ENCODE measurements at places on chromosomes 6 and 20. TPM values are rescaled to one million over a fixed set of nuclear protein-coding genes. Genes with fewer than 3 reads are reported as not detected.

DNA sequence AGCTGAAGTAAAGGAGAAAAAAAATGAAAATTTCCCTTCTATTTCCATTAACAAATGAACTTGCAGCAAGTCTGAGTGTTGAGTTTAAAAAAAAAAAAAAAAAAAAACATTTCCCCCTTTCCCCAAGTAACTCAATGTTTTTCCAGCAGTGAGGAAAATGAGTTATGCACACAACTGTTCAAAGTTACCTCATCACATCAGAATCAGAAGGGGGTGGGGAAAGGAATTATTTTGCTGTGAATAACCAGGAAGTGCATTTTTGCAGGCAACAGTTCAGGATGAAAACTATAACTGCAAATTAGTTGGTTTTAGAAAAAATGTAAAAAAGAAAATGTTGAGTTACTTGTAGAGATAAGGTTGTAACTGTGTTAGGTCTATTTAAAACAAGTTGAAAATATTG, 568.9 kb upstream of the CITED2 start:
- no peak for DNase-seq

GRCh38 chr20:59737816-59738215, 133.5 kb downstream of the PHACTR3 start:
- DNase-seq = no peak

DNA sequence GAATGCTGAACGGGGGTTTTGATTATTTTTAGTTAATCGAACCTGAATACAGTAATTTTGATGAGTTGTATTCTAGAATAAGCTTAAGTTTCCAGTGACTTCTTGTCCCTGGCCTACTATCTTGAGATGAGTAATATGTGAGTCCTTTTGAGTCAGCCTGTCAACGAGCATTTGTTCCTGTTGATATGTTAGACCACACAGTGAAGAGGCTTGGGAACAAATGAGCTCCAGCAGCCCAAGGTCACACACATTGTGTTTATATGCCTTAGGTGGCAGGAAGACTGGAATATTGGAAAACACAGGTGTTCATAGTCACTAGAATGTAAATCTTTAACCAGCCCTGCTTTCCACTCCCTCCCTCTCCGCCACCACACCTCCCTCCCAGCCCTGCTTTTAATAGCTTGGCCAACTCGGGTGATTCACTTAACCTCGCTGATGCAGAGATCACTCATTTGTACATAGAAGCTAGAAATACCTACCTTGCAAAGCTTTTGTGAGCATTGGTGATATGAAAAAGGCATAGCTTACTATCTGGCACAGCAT, 9.1 kb downstream of the SMPDL3A start:
- no peak for DNase-seq

DNA sequence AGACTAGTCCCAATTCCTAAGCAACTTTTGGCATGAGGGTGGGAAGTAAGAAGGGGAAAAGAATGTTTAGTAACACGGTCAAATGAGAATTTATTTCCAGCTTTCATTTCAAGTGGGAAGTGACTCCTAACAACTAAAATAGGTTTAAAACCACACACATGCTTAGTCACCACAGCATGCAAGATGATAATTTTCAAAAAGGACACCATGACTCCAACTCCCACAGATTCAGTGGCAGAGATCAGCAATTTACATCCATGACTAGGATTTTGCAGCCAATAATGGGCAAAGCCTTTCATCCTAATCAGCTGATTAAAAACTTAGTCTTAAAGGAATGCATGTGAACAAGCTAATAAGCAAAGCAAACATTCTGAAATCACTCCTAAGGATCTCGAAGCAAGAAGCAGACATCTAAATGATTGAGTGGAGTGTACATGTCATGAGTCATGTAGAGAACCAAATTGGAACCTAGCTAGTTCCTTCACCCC, 48.1 kb upstream of the GCLC start:
- DNase-seq = no peak

GRCh38 chr6:37580176-37580955, 80.7 kb upstream of the CCDC167 start:
- no peak for DNase-seq

DNA sequence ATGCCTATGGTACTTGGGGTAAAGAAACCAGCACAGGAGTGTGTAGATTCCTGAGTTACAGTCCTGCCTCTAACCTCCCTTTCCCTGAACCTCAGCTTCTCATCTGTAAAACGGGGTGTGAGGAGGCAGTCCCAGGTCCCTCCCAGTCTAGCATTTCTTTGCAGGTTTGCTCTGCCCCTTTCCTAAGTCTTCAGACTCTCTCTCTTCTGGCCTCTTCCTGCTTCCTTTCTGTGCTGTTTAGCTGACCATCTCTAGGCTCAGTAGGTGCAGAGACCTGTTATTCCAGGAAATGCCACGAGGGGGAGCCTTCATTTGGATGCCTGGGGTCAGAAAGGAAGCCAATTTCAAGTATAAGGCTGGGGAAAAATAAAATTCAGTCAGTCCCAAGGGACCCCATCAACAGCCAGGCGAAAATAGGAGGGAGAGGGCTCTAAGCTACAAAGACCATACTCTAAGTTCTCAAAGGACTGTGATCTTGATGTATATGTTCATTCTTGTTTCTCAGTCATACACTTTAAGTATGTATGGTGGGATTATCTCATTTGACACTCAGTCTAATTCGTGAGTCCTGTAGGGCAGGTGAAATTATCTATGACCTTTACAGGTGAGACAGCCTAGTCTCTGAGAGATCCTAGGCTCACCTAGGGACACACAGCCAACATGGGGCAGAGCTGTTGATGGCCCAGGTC, 89.1 kb downstream of the NCR2 start:
- DNase-seq = peak; percentile 67

GRCh38 chr6:158475344-158476302, 84.3 kb upstream of the TMEM181 start:
- DNase-seq = no peak

DNA sequence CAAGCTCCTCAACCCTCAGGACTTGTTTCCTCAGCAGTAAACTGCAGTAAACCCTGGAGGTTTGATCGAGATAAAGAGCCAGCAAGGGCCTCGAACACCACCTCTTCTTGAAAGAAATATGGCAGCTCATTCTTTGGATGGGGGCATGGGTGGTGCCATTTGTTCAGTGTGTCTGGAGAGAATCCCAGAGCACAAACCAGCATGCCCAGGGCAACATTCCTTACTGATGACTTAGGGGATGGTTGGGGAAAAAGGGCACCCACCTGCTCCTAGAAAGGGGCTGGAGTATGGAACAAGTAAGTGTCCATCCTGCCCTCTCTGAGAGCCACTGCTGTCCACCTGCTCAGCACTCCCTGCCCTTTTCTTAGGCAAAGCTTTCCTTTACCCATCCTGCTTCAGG, 31.3 kb upstream of the ZFAND3 start:
- no peak for DNase-seq

GRCh38 chr20:25052255-25053194, 5.4 kb downstream of the ACSS1 start:
- DNase-seq = no peak

- DNase-seq = no peak
Measured at GRCh38 chr20:11212272-11212671, 538.5 kb upstream of the JAG1 start.

DNA sequence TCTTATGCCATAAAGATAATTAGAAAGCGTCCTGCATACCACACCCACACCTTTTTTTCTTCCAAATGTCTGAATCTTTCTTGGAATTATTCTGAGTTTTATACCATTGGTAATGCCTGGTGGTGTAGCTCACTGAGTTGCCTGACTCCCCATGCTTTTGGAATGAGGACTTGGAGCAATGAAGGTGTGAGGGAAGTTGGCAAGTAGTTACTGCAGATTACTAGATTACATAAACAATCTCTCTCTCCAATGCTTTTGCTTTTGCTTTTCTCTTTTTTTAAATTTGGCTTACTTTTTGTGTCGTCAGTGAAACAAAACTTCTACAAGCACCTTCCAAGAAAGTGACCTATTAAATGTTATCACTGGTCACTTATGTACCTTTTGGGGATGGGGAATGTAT, 406.1 kb upstream of the SOX4 start:
- DNase-seq = no peak

GRCh38 chr20:62577490-62577836, 64.8 kb upstream of the SLCO4A1 start:
- no peak for DNase-seq

GRCh38 chr6:4322134-4322845, 186.9 kb upstream of the ECI2 start:
- no peak for DNase-seq

- DNase-seq = no peak
Measured at GRCh38 chr6:62707156-62707555, 421.1 kb upstream of the KHDRBS2 start.

GRCh38 chr6:14804785-14805210, 441.1 kb upstream of the JARID2 start:
- no peak for DNase-seq

DNA sequence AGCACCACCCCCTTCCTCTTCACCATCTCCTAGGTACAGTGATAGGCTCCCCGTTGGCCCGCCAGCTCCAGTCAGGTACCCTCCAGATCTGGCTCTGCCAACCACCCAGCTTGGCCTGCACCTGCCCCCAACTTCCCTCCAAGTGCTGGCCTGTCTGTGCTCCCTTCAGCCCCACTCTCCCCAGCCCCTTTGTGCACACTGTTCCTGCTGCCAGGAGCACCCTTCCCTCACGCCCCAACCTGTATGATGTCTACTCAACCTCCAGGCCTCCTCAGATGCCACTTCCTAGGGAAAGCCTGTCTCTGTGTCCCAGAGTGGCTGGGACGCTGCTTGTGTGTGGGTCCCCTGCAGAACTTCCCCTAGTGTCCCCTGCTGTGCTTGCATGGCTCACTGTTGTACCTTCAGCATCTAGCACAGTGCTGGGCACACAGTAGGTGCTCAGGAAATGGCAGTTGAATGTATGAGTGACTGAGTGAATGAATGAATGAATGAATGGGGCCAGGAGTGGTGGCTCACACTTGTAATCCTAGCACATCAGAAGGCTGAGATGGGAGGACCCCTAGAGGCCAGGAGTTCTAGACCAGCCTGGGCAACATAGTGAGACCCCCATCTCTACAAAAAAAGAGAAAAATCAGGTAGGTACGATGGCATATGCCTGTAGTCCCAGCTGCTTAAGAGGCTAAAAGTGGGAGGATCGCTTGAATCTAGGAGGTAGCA, 3.0 kb downstream of the ZBP1 start:
- DNase-seq = no peak

DNA sequence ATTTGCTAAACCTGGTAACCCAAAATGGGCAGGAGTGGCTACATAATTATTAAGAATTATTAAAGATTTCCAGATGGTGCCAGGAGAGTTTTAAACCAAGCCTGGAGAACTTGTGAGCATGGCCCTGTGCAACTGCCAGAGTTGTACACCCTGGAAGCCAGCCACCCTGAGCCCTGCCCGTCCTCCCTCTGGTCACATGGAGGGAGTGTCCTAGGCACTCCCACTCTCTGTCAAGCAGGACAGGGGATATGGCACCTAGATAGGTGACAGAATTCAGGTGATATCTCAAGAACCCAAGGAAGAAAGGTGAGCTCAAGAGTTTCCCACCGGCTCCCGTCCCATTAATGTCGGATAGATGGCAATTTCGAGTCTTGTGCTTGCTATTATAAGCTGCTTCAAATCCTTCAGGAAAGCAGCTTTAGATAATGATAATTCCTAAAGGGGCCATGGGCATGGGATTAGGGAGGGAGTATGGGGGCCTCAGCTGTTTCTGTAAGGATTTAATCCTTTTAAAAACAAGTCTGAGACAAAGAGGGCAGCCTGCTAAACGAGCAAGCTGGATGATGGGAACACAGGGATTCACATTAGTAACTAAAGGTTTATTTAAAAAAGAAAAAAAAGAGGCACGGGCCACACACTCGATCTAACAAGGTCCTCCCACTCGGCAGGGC, 169.1 kb downstream of the BMP7 start:
- no peak for DNase-seq

DNA sequence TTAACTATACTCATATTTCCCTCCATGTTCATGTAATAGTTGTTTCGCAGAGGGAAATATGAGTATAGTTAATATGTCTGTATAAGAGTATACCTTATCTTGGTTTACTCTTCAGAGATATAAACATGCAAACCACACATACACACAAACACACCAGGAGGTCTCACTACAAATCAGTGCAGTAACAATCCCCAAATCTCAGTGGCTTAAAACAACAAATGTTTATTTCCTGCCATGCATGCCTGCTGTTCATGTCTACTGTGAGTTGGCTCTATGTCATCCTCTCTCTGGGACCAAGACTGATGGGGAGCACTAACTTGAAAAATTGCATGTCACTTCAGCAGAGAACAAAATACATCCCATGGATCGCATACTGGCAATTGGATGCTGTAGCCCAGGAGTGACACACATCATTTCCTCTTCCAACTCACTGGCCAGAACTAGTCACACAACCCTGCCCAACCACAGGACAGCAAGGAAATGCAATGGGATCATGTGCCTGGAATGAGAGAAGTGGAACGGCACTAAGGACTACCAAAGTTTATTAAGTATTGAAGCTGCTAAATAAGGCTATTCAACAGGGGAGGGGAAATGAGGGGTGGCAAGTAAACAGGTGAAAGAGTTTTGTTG, 89.0 kb upstream of the DTNBP1 start:
- no peak for DNase-seq

- DNase-seq = no peak
Measured at GRCh38 chr6:114592506-114592905, 249.7 kb upstream of the HS3ST5 start.

DNA sequence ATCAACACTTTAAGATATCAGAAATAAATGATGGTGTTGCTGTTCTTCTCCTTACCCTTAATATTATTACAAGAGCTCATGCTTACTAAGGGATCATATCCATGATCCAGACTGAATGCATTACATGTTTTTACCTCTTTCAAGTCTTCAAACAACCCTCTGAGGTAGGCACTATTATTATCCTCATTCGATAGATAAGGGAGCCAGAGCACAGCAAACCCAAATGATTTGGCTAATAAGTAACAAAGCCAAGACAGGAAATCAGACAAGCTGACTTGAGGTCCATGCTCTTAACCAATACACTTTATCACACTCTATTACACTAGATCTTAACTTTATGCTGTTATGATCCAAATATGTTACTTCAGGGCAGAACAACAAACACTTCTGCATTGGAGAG, 145.9 kb downstream of the RALGAPA2 start:
- DNase-seq = no peak

- DNase-seq = no peak
Measured at GRCh38 chr6:140101818-140102217, 727.4 kb upstream of the CITED2 start.

GRCh38 chr6:146498309-146498708, 45.3 kb upstream of the RAB32 start:
- no peak for DNase-seq

Gene ATP9A
- 19.6 TPM for total RNA-seq

Gene KCNB1
- 0.08 TPM for total RNA-seq

Gene B3GALT4
- 5.6 TPM for total RNA-seq

Gene MKKS
- total RNA-seq = 6.7 TPM

Gene DUSP22
- 22.0 TPM for total RNA-seq

Gene ANKRD6
- total RNA-seq = 1.3 TPM

Gene FRK
- 0.02 TPM for total RNA-seq

Gene METTL24
- total RNA-seq = not detected

Gene NKX2-2
- total RNA-seq = not detected

Gene RAET1G
- 0.18 TPM for total RNA-seq

Gene DEFB116
- not detected for total RNA-seq

Gene PHACTR1
- total RNA-seq = 0.44 TPM

Gene C20orf202
- not detected for total RNA-seq

Gene PI3
- not detected for total RNA-seq

Gene AKAP7
- total RNA-seq = 3.4 TPM
